ENCODE measurements at places on chromosomes 12 and 14.

DNA sequence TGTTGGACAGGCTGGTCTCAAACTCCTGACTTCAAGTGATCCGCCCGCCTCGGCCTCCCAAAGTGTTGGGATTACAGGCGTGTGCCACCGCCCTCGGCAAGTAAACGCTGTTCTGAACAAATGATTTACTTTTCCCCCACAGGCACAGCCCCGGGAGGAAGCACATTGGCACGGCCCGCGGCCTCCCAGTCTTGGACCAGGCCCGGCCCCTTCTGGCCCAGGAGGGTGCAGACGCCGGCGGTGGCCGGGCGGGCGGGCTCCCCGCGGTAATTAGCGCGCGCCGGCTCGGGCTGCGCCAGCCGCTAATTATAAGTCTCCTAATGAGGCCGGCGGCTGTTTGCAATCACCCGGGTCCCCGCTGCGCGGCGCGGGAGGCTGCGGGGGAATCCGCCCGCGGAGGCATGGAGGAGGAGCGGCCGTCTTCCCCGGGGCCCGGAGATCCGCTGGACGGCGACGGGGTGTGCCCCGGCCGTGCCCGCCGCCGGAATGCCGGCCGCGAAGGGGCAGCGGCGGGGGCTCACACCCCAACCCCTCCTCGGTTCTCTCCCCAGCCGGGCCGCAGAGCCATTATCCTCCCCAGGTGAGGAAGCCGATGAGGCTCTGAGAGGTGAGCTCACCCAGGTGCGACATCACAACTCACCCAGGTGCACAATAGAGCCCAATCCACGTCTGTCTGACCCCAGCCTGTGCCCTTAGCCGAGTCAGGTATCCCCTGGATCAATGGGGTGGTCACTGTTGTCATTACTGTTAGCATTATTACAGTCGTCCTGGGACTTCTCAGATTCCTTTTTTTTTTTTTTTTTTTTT is 3.3 kb upstream of the POP5 start:
- DNase-seq: peak; percentile 51

DNA sequence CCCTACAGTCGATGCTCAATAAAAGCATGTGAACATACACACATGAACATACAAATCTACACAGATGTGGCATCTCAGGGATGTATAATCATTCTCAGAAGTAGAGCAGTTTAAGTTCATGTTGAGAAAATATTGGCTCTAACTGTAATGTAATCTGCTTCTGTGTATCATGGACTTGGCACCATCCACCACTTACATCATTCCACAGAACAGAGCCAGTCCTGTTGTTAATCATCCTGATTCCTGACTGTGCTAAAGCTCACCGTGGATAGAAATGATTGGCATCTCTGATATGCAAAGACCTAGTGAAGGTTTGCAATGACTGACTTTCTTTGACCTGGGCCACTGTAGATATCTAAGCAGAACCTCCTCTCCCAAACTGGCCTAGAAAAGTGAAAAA is 1141.3 kb downstream of the BCL11B start:
- no peak for DNase-seq

DNA sequence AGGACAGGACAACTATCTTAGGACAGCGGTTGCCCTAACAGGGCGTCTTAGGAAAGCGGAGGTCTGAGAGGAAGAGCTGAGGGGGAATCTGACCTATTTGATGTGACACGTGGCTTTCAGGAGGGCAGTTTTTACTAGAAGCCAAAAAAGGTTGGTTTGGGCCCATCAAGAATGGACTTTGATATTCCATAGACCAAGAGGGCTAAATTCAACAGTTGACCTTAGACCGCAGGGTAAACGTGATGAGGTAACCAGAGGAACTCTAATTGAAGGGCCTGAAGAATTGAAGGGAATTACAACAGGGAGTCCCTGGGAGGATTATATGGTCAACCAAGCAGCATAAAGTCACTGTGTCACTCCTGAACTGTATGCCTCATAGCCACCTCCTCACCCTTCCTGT is 11.5 kb downstream of the C1S start:
- DNase-seq: no peak

- DNase-seq: no peak
Observed at GRCh38 chr12:27190761-27191160, 53.3 kb upstream of the STK38L start.

- no peak for DNase-seq
Observed at GRCh38 chr14:103730490-103731035, 15.0 kb downstream of the ZFYVE21 start.

DNA sequence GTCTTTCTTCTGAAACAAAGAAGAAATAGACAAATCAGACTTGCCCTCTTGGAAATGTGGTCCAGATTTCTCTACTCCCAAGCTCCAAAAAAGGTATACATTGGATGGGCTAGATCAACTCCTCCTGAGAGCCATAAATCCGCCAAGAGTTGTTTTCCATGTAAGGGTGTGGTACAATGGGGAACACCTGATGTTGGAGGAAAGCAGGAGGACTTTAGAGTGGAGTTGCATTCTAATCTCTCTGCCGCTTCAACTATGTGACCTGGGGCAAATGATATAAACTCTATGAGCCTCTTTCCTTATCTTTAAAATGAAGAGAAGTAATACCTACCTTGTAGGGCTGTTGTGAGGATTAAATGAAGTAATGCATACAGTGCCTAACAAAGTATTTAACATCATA is 101.6 kb downstream of the RMST start:
- no peak for DNase-seq
